Osteoblast (primary cell): ENCODE measurements at places on chromosomes 12 and 14. TPM values are rescaled to one million over a fixed set of nuclear protein-coding genes. Genes with fewer than 3 reads are reported as not detected.

ARHGAP9 gene
- 0.29 and 0.36 TPM in 2 replicates for total RNA-seq

DNA sequence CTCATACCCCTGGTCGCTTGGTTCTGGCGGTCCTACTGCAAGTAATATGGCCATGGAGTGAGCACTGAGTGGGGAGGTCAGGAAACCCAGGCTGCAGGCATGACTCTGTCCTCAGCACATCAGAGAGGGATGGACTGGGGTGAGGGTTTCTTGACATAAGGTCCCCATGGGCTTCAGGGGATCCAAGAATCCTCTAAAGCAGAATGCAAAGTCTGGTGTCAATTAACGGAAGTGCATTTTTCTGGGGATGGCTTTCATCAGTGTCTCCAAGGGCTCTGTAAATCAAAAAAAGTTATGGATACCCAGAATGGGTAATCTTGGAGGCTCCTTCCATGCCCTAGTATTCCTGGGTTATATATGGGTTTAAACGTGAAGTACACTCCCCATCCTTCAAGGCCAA is 3.7 kb downstream of the FIGNL2 start:
- no peak overlapping the region for H3K27ac ChIP-seq
- no peak overlapping the region for H3K4me3 ChIP-seq
- peaks cover 79% of the 10 kb centered on the region for H3K27me3 ChIP-seq
- peaks cover 3% of the 10 kb centered on the region for H3K4me1 ChIP-seq
- no peaks in the 10 kb centered on the region for H3K36me3 ChIP-seq

PTHLH gene
- total RNA-seq = 2.2 and 3.2 TPM in 2 replicates

DNA sequence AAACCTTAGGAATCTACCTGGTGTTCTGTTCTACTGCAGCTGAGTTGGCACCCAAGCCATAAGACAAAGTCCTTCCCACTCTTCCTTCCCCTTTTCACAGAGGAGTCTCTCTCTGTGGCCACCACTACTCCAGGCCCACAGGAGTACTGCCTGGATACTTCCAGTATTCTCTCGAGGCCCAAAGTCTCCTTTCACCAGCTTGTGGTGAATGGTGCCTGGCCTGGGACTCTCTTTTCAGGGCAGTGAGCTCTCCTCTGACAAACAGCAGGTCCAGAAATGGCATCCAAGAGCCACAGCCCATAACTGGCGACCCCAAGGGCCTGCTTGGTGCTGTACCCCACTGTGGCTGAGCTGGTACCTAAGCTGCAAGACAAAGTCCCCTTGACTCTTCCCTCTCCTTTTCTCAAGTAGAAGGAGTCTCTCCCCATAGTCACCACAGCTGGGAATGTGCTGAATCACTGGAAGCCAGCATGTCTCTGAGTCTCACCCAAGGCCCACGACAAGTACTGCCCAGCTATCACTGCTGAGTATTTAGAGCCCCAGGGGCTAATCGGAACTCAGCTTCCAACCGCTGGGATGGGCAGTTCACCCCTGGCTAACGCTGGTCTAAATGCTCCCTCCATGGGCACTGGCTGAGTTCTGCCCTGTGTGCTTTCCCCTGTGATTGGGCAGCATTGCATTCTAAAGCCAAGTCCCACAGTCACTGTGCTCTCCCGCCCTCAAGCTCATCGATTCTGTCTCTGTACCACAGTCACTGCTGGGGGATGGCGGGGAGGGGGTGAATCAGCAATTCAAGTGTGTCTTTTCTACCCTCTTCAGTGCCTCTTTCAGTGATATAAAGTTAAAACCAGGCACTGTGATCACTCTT is 6.1 kb downstream of the A2ML1 start:
- DNase-seq = no peak

GRCh38 chr12:47231456-47231855 is 151.7 kb upstream of the AMIGO2 start:
- no peaks in the 10 kb centered on the region for H3K27me3 ChIP-seq
- H3K36me3 ChIP-seq = no peaks in the 10 kb centered on the region
- DNase-seq = peak; percentile 59
- H3K4me1 ChIP-seq = peaks cover 6% of the 10 kb centered on the region
